ENCODE measurements at places on chromosomes 11 and 22.

GRCh38 chr11:74437441-74438042, 29.8 kb downstream of the KCNE3 start:
- no peak for DNase-seq

DNA sequence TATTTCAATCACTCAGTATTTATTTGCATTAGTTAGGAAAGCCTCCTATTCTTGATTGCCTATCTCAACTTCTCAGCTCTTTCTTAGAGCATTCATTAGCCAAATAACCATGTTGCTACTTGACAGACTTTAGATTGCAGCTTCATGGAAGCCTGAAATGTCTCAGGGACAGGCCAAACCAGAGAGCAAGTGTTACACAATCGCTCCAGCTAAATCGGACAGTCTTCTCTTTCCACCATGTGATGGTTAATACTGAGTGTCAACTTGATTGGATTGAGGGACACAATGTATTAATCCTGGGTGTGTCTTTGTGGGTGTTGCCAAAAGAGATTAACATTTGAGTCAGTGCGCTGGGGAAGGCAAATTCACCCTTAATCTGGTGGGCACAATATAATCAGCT, 106.5 kb upstream of the DRD2 start:
- DNase-seq: no peak

GRCh38 chr11:12775955-12776354, 101.7 kb downstream of the TEAD1 start:
- DNase-seq: no peak

- DNase-seq: no peak
Measured at GRCh38 chr11:69398529-69399492, 82.7 kb upstream of the LINC01488 start.

DNA sequence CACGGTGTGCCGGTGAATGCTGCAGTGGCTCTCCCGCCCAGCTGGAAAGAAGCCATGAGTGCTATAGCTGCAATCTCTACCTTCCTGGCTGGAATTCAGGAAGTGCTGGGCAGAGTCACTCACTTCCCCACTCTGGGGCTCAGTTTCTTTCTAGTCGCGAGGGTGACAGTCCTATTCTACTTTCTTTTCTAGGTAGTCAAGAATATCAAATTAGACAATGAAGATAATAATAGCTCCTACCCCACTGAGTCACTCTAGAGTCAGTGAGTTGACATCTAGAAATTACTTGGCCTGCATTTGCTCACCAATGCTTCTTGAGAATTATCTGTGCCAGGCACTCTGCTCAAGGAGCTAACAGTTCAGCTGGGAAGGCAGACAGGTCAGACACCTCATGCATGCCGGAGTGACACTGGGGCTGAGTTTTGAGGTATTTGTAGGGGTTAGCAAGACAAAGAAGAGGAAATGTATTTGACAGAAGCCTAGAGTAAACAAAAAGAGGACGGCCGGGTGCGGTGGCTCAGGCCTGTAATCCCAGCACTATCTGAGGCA, 3.2 kb downstream of the CENPM start:
- DNase-seq: no peak

GRCh38 chr11:86191874-86192273, 52.7 kb upstream of the EED start:
- DNase-seq: no peak

DNA sequence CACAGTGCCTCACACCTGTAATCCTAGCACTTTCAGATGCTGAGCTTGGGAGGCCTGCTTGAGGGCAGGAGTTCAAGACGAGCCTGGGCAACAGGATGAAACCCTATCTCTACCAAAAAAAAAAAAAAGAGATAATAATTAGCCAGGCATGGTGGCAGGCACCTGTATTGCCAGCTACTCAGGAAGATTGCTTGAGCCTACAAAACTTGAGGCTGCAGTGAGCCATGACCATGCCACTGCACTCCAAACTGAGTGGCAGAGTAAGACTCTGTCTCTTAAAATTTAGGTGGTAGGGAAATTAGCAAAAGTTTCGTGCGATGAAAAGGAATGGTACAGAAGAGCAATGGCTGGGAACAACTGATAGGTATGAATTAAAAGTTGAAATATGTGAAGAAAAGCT, 18.0 kb downstream of the ST13 start:
- no peak for DNase-seq

DNA sequence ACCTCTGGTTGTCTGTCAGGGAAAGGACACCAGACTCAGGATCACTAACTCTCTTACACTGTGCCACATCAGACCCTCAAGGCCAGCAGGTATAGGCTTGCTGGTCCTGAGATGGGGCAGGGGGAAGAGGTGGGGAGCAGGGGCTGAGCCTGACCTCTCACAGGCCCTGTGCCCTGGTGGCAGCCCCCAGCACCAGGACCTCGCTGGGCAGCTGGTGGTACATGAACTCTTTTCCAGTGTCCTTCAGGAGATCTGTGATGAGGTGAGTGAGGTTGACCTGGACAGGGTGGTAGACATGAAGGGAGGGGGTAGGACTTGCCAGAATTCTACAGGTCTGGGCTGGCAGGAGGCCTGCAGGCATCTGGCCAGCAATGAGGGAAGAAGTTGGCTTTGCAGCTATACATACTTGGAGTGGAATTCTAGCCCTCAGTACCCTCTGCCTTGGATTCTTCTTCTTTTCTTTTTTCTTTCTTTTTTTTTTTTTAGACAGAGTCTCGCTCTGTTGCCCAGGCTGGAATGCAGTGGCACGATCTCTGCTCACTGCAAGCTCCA, 1.4 kb downstream of the NUDT22 start:
- no peak for DNase-seq

- DNase-seq: no peak
Measured at GRCh38 chr22:38485783-38486182, 17.9 kb downstream of the KDELR3 start.

DNA sequence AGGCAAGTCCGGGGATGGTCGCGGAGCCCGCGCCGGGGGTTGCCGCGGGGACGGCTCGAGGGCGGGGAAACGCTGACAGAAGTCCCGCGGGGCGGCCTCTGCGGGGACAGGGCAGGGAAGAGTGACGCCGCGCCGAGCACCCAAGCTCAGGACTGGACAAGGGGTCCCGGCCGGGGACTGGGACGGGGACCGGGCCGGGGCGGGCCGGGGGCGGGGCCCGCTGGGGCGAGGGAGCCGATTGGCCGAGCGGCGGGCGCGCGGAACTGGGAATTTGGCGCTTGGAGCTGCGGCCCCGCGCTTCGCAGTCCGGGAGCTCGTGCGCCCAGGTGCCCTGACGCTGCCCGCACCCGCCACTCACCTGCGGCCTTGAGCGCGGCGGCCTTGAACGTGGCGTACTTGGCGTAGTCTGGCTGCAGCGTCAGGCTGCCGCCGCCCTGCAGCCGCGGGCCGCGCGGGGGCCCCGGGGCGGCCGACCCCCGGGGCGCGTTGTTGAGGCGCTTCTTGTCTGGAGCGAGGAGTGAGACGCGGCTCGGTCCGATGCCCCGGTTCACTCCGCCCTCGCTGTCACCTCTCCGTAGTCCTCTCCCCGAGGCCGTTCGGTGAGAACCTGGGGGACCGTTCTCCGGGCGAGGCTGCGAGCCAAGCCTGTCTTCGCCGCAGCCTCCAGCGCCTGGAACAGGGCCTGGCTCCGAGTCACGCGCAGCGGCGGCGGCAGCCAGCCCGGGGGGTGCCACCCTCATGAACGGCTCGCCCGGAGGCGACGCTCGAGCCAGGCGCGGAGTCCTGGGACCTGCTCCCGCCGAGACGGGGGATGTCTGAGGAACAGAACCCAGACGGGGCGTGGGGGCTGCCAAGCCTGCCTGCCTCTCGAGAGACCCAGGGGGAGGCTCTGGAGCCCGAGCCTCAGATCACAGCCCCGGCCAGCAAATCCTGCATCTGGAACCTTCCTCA, 4.5 kb downstream of the SHISA8 start:
- no peak for DNase-seq

DNA sequence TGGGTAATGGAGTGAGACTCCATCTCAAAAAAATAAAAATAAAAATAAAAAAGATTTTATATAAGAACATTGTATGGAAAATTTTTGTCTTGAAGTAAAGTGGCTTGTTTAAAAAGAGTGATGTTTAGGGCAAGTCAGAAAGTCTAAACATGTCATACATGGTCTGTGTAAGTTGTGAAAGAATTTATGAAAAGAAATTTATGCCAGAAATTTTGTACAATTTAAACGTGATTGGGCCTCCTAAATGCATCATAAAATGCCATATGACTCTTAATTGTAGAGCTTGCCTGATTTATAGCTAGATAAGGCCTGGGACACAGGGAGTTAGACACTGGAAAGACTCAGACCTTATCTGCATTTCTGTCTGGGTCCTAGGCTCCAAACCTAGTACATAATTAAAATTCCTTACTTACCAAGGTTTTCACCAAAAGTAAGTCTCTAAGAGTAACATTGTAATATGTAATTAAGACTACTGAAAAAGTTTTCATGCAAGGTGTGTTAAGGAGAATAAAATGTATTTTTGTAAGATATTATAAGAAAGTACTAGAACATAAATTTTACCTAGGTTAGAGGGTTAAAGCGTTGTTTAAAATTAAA, 110.5 kb downstream of the AASDHPPT start:
- DNase-seq: no peak

GRCh38 chr22:40747361-40747760, 68.1 kb downstream of the MCHR1 start:
- no peak for DNase-seq

GRCh38 chr11:42175203-42175602, 715.8 kb upstream of the LRRC4C start:
- no peak for DNase-seq

DNA sequence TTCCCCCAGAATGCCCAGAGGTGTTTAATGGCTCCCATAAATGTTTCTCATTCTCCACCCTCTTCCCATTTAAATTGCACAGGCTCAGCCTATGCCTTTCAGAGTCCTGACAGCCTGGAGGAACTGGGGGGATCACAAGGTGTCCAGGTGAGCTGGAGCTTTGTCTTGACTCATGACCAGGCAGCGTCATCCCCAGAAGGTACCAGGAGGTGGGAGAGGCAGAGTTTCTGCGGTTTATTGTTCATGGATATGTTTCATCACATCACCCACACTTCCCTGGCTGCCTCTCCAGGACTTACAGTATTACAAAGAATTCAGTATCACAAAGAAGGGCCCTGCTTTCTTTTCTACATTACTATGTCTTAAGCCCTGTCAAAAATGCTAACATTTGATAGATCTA, 103.2 kb upstream of the GALNT18 start:
- DNase-seq: no peak

- DNase-seq: no peak
Measured at GRCh38 chr11:122701143-122701542, 45.6 kb downstream of the UBASH3B start.

DNA sequence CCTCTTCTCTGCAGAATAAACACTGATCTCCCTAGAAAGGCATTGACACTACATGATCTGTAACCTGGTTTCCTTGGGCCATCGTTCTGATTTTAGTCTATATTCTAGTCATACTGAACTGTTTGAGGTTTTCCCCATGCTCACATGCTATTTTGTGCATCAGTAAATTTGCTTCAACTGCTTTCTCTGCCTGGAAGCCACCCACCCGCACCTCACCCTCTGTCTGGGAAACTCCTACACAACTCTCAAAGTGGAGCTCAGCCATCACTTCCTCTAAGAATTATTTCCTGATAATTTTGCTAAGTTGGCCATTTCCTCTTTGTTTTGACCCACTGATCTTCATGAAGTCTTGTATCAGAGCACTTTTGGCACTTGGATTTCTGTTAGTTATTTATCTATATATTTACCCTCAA, 36.1 kb downstream of the MMP20 start:
- no peak for DNase-seq

Measured in stimulated activated CD4-positive, alpha-beta T cell treated with anti-CD3 and anti-CD28 coated beads, Interleukin-4, amount 100 ng/mL, for 48 hours (primary cell).